AG08396 (cell line): ENCODE measurements at places on chromosomes 5 and 9.

DNA sequence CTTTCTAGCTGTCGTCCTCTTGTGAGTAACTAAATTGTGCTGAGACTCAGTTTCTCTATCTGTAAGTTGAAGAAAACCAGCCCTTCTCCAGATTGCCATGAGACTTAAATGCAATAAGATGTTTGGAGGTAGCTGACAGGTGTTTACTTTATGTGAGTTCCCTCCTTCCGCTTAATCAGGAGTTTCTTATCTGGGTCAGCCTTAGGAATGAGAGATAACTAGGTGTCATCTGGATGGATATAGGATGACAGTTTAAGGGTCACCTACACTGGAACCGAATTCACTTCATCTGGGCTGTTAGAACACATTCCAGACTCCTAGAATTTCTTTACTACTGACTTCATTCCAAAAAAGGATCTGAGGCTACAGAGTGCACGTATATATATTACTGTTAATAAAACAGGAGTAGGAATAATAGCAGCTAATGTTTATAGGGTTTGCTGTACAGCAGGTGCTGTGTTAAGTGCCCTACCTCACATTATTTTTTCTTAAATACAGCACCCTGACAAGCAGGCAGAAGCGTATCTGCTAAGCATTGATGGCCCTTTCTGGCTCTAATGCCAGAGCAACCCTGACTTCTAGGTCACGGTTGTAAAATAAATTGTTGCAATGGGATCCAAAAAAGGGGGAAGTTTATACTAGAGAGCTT is 30.0 kb upstream of the CPEB4 start:
- DNase-seq = no peak

DNA sequence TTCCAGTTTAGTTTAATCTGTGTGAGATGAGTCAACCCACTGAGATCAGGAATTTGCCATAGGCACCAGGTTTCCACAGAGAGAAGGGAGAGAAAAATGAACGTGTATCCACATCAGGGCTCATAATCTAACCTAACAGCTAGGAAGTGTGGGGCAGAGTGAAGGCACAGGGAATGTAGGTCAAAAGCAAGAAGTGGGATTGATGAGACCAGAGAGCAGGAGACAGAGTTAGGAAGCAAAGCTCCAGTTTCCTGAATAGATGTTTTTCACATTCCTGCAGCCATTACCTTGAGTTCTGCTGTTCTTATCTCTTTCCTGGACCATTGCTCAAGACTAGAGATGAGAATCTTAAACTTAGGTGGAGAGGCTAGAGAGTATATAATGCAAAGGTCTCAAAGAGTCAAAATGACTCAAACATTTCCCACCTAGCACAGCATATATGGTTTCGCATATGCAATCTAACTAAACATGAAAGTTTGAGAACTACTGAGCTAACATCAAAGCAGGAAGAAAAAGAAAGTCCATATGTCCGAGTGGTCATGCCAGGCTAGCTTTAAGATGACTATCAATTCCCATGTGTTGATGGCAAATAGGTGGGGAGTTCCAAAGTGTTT is 41.1 kb upstream of the GNAQ start:
- no peak for DNase-seq

DNA sequence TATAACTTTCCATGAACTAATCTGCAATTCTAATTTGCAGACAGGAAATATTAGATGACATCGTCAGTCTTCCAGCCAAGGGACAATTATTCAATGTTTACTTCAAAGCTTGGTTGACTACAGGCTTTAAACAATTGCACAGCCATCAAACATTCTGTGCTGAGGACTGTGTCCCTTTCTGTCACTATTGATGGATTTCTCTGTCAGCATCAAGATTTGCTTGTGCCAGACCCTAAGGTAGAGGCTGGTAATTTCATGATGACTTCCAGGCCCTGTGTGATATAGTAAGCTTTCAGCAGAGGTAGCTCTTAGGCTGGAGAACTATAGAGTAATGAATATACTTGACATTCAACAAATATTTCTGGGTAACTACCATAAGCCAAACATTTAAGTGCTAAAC is 229.3 kb upstream of the ACTBL2 start:
- DNase-seq = no peak

- no peak for DNase-seq
Measured at GRCh38 chr9:16345902-16346301, 524.6 kb downstream of the BNC2 start.

- DNase-seq = no peak
Measured at GRCh38 chr5:133524666-133525065, 87.7 kb downstream of the FSTL4 start.

DNA sequence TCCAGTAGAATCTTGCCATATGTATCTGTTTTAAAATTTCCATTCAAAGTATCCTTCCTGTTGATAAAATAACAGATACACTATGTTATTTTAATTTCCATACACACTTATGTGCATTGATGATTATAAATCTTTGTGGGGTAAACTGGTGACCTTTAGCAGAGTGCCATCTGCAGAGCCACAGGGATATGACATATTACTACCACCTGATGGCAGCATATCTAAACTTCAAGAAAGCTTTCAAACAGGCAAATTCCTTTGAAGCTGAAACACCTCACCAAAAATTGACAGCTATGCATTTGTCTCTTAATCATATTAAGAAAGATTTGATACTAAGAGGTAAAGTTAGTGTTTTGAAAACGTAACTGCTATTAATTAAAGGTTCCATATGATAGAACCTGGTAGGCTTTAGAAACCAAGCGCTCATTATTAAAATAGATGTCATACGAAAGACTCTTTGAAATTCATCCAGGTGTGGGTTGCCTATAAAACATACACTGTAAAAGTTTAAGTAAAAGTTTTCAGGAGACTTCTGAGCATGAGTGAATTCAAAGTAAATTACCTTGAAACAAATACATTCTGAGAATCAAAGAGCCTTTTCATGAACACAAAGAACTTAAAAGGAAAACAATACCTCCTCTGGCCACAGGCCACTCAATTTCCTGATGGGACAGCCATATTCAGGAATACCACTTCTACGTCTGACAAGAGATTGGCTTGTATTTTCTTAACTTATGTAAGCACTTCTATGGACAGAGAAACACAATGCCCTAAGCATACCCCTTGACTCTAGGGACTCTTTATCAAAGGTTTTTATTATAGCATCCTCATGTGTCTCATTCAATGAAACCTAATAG is 93.3 kb downstream of the KIAA0825 start:
- peak; percentile 19 for DNase-seq

- DNase-seq = no peak
Measured at GRCh38 chr9:69058101-69058500, 22.5 kb downstream of the FXN start.

DNA sequence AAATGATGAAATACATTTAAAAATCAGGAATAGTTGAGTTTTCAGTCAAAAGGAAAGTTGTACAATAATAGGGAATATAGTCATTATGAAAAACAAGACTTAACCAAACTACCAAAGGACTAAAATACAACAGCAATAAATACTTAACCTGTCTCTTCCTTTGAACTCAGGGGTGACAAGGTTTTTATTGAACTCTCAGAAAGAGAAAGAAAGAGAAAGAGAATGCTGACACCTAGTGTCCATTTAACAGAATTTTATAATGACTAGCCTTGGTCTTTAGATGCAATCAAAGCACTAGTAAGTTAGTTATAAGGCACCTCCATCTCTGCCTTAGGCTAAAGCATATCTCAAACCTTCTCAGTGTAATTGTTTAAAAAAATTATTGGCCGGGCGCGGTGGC is 47.5 kb downstream of the UIMC1 start:
- DNase-seq = peak; percentile 18

- DNase-seq = no peak
Measured at GRCh38 chr5:164058621-164059020, 553.2 kb downstream of the MAT2B start.

- DNase-seq = no peak
Measured at GRCh38 chr9:87517732-87518131, 20.1 kb downstream of the DAPK1 start.

DNA sequence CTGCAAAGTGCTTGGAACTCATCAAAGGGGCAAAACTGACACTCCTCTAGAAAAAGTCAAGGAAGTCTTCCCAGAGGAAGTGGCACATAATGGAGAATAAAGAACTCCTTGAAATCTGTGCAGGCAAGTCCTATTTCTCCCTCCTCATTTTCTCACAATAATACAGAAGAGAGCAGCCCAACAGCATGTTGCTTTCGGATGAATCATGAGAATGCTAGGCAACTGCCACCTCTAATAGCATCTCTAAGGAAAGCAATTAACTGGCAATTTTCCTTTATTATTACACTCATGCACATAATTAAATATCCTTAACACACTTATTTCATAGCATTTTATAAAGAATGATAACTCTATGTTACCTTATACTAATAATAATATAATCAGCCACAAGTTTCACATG is 122.2 kb upstream of the PTGER4 start:
- no peak for DNase-seq
